HFFc6 (cell line): ENCODE measurements at places on chromosomes 16 and 17. TPM values are rescaled to one million over a fixed set of nuclear protein-coding genes. Genes with fewer than 3 reads are reported as not detected.

Gene C16orf89
- not detected in 3 replicates for total RNA-seq

Gene CBLN1
- total RNA-seq, result not detected in 3 replicates

Gene RNF222
- not detected in 3 replicates for total RNA-seq

Gene PRSS33
- total RNA-seq, result not detected in 3 replicates

Gene HOXB13
- not detected in 3 replicates for total RNA-seq

Gene RPL23
- total RNA-seq, result 1,353 and 1,448 TPM in 2 replicates

Gene GINS2
- total RNA-seq, result 11.8 to 24.2 TPM (median 21.0 TPM) in 3 replicates

Gene EVI2B
- total RNA-seq, result 0.62 to 1.5 TPM (median 0.65 TPM) in 3 replicates

Gene TMEM114
- total RNA-seq, result not detected in 2 replicates

- no peak for DNase-seq
Measured at GRCh38 chr16:89097392-89097772, 3.7 kb downstream of the ACSF3 start.

DNA sequence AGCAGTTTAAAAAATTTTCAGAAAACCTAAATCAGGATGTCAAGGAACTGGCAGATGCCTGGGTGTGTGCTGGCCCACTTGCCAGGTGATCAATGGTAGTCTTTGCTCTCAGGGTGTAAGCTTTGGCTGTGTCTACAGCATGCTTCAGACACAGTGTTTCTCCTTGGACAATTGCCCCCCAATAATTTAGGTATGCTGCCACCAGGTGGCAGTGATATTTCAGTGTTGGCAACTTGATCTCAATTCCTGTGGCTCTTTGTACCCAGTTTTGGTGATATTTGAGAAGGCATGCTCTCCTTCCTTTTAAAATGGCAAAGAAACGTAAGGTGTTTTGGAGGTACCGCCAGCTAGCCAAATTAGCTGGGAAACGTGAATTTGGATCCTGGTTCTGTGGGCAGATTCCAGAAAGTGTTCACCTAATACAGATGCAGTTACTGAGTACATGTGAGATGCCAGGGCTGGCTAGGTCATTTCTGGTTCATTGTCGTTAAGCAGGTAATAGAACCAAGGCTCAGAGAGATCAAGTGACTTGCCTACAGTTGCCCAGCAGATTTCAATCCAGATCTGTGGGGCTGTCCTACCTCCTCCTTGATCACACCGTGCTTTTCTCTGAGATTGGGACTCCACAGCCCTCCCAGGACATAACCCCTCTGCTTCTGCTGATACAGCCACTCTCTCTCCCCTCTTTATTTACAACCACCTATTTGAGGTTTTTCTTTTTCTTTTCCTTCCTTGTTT lies 155.6 kb upstream of the PLCG2 start:
- peak; percentile 49 for DNase-seq

- no peak for DNase-seq
Measured at GRCh38 chr17:61806081-61806828, 57.1 kb downstream of the BRIP1 start.

- DNase-seq, result no peak
Measured at GRCh38 chr16:31413943-31414342, 14.2 kb downstream of the COX6A2 start.

DNA sequence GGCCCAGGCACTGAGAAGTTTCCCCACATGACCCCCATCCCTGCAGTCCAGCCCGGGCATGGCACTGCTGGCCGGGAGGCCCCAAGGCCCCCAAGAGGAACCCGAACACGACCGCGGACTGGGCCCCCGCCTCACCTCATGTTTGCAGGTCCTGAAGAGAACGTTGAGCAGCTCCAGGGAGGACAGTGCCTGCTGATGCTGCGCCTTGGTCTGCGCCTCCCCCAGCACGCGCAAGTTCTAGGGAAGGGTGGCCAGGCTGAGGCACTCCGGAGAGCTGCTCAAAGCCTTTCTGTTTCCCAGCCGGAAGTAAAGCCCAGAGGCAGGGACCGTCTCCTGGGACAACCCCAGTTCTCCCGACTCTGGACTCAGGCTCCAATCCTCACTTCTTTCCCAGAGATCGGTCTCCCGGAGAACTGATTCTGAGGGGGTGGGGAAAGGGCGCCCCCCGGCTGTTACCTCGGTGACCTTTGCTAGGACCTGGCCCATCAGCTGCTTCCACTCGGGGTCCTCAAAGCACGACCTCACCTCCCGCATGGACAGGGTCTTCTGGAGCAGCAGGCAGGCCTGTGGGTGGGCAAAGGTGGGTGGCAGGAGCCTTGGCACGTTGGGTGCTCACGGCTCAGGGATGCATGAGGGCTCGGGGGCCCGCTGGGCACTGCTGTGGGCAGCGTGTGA lies 13.7 kb downstream of the MYBBP1A start:
- DNase-seq, result no peak

DNA sequence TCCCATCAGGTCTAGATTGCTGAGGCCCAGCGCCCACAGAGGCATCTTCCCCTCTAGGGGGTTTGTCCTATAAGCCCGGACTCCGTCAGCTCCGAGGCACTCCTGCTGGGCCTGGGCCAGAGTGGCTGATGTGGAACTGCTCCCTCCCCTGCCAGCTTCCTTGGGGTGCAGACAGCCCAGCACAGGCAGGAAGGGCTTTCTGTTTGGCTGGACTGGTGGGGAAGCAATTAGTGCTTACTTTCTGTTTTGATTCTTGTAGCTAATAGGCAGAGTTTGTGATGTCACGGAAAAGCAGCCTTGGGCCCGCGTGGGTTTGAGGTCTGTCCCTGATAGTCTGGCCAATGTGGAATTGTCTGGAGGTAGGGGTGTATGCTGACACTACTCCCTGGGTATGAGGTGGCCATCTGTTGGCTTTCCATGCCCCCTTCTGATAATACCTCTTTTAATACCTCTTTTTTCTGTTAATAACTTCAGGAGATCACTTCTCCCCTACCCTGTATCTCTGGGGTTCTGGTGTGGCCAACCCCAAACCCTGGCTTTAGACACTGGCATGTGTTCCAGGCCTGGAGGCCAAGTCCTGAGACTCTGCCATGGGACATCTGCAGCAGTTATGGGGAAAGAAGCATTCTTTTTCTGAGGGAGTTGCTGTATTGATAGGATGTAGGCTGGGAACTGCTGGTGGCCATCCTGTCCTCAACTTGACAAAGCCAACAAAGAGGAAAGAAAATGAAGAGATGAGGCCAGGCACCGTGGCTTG lies 190.9 kb downstream of the RAB11FIP4 start:
- no peak for DNase-seq

GRCh38 chr17:74145756-74146155 lies 57.7 kb upstream of the RPL38 start:
- DNase-seq, result no peak

DNA sequence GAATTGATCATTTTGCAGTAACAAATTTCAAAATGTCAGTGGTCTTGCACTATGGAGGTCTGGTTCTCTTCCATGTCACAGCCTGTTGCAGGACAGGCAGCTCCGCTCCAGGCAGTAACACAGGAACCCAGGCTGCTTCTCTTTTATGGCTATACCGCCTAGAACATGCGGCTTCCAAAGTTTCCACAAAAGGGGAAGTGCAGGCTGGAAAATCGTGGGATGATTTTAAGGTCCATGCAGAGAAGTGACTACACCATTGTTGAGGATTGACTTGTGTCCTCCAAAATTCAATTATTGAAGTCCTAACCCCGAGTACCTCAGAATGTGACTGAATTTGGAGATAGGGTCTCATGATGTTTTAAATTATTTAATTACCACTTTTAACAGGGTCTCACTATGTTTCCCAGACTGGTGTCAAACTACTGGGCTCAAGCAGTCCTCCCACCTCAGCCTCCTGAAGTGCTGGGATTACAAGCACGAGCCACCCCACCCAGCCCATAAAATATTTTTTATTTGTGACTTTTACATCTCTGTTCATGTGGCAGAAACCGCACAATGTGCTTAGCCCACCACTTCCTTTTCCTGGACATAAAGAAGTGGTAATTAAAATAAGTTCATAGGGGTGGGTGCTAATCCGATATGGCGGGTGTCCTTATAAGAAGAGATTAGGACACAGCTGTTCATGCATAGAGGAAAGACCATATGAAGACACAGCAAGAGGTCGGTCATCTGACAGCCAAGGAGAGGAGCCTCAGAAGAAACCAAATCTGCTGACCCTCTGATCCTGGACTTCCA lies 279.2 kb upstream of the RPL38 start:
- DNase-seq, result no peak

- no peak for DNase-seq
Measured at GRCh38 chr16:22670551-22671041, 143.4 kb upstream of the HS3ST2 start.

DNA sequence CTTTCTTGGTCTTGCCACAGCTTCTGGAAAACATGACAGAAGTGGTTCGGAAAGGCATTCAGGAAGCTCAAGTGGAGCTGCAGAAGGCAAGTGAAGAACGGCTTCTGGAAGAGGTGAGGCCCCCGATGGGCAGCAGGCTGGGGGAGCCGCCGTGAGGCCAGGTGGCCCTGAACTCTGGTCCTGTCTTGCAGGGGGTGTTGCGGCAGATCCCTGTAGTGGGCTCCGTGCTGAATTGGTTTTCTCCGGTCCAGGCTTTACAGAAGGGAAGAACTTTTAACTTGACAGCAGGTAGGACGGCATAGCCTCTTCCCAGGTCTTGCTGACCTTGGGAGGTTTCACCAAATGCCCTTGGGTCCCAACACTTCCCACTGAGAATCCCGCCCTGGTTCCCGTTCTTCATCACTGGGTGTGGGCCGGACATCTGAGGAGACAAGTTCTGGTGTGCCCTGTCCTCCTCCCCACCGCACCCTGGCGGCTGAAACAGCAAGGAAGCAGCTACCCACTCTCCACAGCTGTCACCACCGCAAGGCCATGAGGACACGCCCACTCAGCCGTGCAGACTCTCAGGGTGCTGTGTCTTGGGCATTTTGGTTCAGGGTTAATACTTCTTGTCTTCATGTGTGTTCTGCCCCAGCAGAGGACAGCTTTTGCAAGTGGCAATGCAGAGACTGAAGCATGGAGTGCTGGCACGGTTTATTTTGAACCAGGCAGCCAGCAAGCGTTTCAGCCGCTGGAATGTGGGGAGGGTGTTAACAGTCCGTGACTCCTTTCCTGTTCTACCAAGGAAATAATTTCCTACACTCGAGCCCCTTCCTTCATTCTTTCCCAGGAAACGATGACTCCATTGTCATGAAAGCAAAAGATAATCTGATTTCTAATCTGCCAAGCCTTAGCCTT lies 21.4 kb downstream of the NTAN1 start:
- DNase-seq, result no peak

- peak; percentile 31 for DNase-seq
Measured at GRCh38 chr16:9151597-9151996, 60.2 kb downstream of the HAPSTR1 start.

DNA sequence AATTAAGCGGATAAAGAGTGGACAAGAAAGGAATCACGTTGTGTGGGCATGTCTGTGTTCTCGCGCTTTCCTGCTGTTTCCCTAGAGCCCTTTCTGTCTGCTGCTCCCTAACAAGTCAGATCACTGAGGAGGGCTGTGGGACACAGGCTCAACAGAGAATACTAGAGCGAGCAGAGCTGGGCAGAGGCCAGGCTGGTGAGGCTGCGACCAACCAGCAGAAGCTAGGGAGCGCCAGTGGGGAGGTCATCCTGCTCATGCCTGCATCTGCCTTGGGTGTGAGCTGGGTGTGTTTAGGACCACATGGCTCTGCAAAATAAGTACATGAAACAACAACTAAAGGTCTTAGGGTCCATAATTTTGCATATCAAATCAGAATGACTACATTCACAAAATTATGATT lies 11.5 kb upstream of the FOXJ1 start:
- DNase-seq, result no peak

DNA sequence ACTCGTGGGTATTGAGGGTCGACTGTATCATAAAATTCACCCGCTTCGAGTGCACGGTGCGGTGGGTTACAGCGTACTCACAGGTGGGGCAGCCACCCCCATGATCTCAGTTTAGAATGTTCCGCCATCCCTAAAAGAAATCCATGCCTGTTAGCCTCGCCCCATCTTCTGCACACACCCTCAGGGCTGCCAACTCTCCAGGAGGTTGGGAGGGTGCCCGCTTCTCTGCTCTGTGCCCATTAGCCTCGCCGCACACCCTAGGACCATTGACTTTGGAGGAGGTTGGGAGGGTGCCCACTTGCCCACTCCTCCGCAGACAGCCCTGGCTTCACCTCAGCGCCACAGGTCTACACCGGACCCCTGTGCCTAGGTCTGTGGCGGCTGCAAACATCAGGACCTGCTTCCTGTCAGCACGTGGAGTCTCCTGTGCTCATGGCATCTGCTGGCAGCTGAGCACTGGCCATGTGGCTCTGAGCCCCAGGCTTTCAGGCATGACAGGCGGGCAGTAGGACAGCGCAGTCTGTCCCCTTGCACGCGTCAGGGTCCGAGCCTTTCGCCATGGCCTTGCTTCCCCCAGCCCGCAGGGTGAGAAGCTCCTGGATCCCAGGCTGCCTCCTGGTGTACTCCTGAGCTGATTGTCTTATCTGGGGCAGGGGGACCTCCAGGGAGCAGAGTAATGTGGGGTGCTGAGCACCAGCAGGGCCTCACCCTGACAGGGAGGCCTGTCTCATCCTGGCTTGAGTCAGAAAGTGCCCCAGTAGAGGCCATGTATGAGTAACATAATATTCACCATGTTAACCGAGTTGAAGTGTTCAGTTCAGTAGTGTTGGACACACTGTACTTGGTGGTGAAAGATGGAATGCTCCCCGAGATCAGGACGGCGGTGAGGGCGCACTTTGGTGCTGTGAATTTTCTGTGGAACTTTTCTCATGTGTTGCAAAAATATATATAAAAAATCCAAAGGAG lies 21.9 kb downstream of the NME3 start:
- DNase-seq, result peak; percentile 34

GRCh38 chr16:21100447-21100846 lies 50.2 kb downstream of the DNAH3 start:
- DNase-seq, result peak; percentile 67
